AG10803 (cell line): ENCODE measurements at places on chromosomes 2 and 18.
A peak's percentile ranks its signal among the peaks of the same experiment; 100 is the strongest.

- no peak for DNase-seq
These were observed 237.1 kb upstream of the PXDN start for GRCh38 chr2:1981421-1981820.

DNA sequence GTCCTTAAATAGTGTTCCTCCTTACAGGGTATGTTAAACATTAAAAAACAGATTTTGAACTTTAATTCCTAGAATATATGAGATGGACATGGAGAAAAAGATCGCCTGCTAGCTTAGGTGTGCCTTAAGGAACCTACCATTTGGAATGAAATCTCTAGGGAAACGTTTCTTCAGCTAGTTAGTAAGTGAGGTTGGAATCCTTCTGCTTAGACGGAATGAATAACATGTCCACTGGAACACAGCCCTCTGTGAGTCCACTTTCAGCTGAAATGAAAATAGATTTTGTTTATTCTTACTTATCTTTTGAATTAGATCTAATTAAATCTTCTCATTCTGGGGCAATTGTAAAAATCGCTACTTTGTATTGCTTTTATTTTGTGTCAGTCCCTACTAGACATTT is 28.4 kb downstream of the NAB1 start:
- DNase-seq, result peak; percentile 31

GRCh38 chr2:158712791-158713522 is 82.2 kb upstream of the DAPL1 start:
- DNase-seq, result no peak

DNA sequence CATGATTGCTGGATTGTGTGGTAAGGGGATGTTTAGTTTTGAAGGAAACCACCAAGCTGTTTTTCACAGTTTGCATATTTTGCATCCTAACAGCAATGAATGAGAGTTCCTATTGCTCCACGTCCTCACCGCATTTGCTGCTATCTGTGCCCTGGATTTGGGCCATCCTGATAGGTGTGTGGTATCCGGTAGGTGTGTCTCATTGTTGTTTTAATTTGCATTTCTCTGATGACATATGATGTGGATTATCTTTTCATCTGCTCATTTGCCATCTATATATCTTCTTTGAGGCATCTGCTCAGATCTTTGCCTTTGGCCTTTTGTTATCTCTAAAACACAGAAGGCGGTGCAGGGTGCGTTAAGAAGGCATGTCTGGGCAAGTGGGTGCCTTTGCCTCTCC is 73.3 kb downstream of the LONRF2 start:
- DNase-seq, result no peak

- no peak for DNase-seq
These were observed 502.7 kb downstream of the CBLN2 start for GRCh38 chr18:72041313-72042032.

DNA sequence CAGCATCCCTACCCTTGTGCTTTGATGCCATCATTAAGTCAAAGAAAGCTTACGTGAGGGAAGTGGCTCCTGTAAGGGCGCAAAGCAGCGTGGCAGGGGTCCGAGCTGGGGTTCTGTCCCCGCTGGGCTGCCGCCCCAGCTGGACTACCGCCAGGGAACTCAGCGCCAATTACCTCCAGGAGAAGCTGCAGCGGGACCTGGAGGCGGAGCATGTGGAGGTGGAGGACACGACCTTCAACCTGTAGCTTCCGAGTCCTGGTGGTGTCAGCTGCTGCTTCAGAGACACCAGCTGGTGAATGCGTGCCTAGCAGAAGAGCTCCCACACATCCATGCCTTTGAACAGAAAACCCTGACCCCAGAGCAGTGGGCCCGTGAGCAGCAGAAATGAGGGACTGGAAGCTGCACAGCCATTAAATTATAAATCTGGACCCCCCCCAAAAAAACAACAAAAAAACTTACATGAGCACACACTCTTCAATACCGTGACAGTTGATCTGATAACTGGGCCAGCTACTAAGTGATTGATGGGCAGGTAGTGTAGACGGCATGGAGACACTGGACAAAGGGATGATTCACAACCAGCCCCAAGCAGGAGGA is 20.1 kb upstream of the YES1 start:
- DNase-seq, result no peak

DNA sequence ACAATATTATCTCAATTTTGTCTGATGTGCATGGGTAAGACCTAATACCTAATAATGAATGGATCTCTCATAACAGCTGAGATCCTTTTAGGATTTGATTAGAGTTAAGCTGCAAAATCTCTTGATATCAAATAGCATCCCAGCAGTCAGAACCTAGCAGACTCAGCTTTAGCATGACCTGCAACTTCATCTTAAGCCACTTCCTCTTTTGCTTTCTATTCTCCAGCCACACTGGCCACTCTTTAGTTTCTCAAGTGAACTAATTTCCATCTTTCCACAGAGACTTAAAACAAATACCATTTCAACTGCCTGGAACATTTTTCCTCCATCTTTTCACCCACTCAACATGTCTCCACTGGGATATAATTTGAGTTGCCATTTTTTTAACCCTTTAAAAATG is 1251.6 kb upstream of the ZEB2 start:
- no peak for DNase-seq

GRCh38 chr2:12870692-12871091 is 154.0 kb downstream of the TRIB2 start:
- DNase-seq, result no peak

- no peak for DNase-seq
These were observed 579 bp downstream of the STAT4 start for GRCh38 chr2:191150230-191150599.

DNA sequence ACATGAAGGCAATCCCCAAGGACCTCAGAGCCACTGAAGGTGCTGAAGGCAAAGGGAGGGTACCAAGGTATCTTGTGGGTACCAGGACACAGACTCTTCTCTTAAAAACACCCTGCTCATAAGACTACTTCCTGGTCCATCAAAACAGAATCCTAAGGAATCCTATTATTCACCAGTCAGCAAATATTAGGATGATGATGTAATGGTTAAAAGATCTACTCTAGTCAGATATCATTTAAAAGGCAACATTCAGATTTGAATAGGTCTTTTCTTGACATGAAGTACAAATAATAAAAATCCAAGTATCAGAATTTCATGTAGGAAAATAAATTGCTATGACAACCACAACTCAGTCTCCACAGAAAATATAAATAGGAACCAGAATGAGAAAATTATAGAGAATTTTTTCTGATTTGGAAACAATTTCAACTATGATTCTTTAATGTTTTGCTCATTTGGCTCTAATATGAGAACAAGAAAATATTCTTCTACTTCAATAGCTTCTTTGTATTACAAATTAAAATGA is 77.8 kb upstream of the ZNF397 start:
- no peak for DNase-seq

DNA sequence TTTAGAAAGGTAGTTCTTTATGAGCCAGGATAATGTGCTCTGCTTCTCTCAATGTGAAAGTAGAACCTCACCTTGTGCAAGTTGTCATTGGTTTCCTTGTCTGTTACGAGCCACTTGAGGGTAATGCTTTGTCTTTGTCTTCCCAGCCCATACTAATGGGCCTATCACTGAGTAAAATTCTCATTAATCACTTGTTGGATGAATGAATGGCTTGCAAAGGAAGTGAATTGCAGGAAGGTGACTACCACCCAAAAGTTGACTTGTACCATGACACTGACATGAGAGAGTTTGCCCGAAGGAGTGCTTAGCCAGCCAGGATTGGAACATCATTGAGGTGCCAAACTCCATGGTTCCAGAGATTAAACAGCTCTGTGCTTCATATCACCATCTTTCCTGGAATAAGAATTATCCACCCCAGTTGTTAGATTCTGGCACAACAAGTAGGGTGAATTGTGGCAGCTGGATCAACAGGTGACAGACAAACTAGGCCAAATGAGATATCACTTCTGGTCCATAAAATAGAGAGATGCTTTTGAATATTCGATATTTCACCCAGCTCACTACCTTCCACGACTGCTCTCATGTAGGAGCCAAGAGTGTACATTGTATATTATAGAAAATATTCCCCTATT is 20.5 kb upstream of the CD28 start:
- DNase-seq, result peak; percentile 13

DNA sequence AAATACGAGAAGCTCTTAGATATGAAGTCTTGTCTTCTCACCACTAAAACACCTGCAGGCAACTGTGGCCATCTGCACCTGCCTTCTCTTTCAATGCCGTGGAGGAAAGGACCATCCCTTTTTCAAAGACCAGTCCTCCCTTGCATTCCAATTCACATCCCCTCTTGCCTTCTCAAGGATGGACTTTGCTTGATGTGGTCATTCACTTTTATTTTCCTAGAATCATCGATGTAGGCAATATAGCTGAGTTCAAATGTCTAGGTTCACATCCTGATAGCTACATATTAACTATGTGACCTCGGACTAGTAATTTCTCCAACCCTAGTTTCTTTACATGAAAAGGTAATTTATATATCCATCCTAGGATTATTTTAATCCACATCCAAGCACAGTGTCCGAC is 110.1 kb downstream of the HIBCH start:
- no peak for DNase-seq

DNA sequence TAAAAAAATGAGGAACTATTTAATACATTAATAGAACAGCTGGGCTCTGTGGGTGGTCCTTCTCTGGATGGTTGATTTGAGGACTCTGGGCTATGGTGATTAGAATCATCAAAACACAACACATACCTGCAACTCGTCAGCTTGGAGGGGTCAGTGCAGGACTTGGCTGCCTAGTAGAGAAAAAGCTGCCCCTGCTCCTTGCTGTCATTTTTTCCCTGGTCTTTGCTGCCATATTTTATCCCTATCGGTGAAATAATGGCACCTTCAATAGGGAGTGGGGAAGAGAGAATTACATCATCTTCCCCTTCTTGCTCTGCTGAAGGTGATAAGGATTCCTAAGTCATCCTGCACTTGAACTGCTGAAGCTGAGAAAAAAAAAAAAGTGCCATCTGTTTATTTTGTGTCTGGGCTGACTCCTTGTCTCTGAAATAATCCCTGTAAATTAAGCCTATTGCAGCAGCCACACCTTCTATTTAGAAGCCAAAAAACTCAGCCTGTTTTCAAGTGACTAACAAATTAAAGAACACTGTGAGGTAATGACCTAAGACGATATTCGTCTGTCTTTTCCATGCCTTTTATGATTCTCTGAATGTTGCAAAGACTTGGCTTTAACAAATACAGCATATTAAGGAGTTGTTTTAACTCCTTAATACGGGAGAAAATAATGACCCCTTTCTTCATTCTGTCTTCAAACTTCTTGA is 89.3 kb downstream of the ACVR1 start:
- no peak for DNase-seq

- DNase-seq, result no peak
These were observed 448.8 kb downstream of the ZNF516 start for GRCh38 chr18:76046221-76046620.

DNA sequence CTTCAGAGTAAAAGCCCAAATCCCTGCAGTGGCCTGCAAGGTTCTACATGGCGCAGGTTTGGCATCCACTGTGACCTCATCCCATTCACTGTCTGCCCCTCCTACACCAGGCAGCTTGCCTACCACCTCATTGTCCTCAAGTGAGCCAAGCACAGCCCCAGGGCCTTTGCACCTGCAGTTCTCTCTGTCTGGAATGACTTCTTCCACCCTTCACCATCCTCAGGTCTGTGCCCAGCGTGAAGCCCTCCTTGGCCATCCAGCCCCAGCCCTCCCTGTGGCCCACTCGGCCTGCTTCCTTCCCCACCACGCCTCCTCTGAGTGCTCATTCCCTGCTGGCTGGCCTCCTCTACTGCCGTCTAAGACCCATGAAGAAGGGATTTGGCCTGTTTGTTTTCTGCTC is 32.6 kb upstream of the UBE2F start:
- no peak for DNase-seq

DNA sequence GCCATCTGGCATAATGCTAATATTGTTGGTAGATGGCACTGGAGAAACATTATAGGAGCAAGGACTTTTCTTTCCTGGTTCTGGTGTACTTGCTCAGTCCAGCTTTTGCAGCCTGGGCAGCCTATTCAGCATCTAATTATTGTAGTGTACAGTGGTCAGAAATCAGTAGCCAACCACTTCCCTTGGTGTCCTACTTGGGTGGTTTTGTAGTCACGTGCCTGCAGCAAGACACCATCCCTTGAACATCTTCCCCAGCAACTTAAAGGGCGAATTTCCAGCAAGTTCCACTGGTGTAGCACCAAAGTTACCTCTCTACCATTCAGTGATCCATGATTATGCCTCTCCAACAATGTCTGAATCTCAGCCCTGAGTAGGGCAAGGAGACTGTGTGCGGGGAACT is 557.6 kb downstream of the SATB2 start:
- DNase-seq, result no peak

GRCh38 chr2:127566139-127566417 is 30.6 kb downstream of the MYO7B start:
- no peak for DNase-seq

DNA sequence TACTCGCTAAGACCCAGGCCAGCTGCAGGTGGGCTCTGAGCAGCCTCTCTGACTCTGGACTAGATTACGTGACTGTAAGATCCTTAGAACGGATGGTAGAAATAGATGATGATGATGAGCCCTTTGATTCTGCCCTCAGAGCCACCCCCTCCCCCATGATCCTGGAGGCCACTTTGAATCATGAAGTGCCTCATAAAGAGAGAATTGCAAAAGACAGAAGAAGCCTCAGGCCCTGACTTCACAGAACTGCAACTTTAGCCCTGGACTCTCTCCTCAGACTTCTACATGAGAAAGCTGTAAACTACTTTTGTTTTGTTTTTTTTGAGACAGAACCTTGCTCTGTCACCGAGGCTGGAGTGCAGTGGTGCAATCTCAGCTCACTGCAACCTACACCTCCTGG is 15.4 kb upstream of the TET3 start:
- peak; percentile 25 for DNase-seq

DNA sequence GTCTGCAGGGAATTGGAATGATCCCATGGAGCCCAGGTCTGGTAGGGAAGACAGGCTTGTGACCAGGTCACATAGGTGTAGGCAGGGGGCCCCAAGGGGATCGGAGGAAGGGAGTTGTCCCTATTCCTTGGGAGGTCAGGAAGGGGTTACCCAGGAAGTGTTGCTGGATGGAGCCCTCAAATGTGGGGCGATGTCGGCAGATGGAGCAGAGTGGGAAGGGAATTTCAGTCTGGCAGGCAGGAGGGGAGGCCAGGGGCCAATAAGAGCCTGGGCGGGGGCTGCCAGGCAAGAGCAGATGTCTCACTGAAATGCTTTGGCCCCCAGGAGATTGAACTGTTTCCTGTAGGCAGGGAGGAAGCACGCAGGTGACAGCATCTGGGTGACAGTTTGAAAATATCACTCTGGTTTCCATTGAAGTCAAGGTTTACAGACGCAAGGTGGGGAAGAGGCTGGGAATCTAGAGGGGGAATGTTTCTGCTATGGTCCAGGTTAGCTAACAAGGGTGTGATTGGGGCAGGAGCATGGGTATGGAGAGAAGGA is 81.5 kb upstream of the SMAD2 start:
- DNase-seq, result no peak

DNA sequence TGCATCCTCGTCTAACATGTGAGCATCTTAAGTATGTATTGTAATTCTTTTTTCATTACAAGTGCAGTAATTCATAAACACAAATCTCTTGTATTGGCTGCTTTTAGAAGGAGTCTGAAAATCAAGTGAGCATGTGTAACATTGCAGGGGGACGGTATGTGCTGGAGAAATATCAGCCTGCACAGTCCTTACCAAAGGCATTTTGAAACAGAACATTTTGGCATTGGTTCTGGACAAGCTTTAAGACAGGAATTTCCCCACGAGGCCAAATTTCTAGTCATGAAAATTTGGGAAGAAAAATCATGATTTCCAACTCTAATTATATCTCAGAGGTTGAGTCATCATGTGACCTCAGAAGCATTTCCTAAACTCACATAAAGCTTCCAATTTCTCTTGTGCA is 24.7 kb upstream of the NRP2 start:
- peak; percentile 99 for DNase-seq
